ENCODE measurements at places on chromosomes 7 and 10.

GRCh38 chr7:24601600-24601999, 28.3 kb downstream of the PALS2 start:
- no peak for DNase-seq

- no peak for DNase-seq
Observed at GRCh38 chr7:94957061-94957460, 49.7 kb downstream of the PPP1R9A start.

DNA sequence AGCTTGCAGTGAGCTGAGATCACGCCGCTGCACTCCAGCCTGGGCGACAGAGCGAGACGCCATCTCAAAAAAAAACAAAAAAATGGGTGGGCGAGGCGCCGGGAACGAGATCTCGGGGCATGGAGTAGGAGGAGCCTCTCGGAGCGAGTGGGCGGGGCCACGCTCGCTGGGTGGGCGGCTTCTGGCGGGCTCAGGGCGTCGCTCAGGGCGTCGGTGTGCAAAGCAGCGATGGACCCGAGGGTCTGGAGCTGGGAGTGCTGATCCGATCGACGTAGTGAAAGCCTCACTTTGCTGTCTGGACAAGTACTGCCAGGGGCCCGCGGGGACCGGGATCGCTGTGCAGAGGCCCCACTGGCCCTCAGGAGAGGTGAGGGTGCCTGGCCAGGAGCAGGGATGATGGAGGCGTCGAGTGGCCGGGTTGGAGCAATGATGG, 22.6 kb upstream of the AMZ1 start:
- no peak for DNase-seq

DNA sequence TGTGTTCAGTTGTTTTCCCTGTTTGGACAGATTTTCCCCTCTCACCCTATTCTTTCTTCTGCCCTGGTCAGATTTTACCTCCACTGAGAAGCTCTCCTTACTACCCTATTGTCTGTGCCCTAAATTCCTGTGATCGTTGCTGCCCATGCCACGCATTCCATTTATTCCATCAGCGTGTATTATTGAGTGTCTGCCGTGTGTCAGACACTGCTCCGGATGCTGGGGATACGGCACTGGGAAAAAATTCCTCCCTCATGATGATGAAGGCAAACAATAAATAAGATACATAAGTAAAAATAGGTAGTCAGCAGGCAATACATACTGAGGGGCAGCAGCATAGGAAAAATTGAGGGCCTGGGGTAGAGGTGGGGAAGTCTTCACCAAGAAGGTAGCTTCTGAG, 86.8 kb downstream of the FANK1 start:
- DNase-seq, result no peak

- no peak for DNase-seq
Observed at GRCh38 chr7:82085116-82085515, 315.3 kb upstream of the HGF start.

- no peak for DNase-seq
Observed at GRCh38 chr7:41731493-41732435, 28.9 kb upstream of the INHBA start.

DNA sequence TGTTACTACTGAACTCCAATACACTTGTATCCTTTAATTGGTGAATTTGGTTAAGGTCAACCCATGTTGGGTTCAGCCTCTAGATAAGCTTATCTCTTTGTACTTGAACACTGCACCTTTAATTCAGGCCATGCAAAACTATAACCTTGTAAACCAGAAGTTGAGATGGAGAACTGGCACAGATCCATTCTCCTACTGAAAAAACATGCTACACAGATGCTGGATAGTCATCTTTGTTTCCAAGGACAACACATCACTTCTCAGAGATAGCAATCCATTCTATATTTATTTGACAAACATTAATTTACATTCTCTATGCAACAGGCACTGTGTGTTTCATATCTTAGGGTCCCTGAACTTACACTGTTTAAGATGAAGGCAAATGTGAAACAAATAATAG, 2.9 kb upstream of the CDK14 start:
- no peak for DNase-seq

- DNase-seq, result peak; percentile 11
Observed at GRCh38 chr7:6619961-6620360, 4.6 kb downstream of the ZNF853 start.

DNA sequence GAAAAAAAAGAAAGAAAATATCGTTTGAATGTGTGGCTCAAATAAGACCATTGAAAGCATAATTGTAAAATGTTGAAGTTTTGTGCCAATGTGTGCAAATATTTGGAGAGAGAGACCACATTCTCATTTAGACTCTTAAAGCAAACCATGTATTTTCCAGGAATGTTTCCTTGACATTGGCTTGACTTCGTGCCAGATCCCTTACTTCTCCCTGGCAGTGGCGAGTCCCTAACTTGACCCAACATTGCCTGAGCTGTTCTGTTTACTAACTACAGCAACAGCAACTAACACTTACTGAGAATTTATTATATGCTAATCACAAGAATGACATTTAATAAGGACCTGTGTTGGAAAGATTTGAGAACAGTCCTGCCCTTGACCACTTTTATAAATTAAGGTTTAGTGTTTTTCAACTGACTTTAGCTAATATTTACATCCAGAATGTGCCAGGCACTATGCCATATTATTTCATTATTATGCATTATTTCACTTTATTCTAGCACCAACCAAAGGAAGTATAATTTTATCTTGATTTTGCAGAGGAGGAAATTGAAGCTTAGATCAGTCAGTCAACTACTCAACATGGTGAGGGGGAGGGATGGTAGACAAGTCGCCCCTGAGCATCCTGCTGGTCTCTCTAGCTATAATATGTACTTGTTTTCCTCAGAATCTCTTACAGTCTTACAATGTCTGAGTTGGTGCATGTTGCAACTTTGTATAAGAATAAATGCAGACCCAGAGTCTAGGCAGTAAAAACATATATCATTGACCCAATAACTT, 29.7 kb downstream of the ZNF467 start:
- DNase-seq, result no peak

- no peak for DNase-seq
Observed at GRCh38 chr7:25671111-25671510, 442.8 kb upstream of the NPVF start.

DNA sequence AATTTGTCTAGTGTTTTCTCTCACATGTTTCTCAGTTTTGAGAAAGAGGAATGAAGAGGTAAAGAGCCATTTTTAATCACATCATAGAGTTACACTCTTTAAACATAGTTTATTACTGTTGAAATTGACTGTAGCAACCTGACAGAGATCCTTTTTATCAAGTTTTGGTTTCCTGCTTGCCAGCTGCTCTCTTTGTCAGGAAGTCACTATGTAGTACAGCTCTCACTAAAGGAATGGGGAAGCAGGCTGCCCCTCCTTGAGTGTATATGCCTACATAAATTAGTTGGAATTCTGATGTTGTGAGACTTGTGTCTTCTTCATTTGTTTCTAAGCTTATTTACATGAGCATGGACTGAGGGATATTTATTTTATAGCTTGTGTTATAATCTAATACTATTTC, 1274.0 kb upstream of the CELF2 start:
- no peak for DNase-seq

- DNase-seq, result no peak
Observed at GRCh38 chr10:5155951-5156350, 29.0 kb downstream of the AKR1C8 start.

- no peak for DNase-seq
Observed at GRCh38 chr10:120950051-120950561, 98.9 kb downstream of the WDR11 start.

- DNase-seq, result no peak
Observed at GRCh38 chr7:151210087-151210854, at the start of gene H2BK1. Gene H2BK1 (minus strand): TSS chr7:151210488. CDS start chr7:151210318, 170 bp downstream.

GRCh38 chr10:128575761-128576160, 449.5 kb upstream of the MKI67 start:
- no peak for DNase-seq

DNA sequence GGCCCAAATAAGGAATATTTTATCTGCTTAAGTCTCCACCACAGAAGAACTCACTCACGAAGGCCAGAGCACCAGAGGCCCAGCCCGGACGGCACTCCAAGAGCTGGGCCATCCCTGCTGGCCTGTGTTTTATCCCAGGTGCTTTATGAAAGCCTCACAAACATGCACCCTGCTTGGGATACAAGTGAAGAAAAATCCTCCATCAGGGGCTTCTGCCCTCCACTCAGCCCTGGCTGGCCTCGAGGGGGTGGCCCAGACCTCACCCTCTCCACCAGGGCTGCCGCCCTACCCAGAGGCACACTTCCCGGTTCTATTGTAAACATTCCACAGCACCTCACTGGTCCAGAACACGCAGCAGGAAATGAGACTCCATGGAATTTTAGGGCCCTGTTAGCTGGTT, 19.8 kb upstream of the DNAAF5 start:
- DNase-seq, result no peak

GRCh38 chr7:92133133-92133736, 1.0 kb downstream of the CYP51A1 start:
- no peak for DNase-seq

GRCh38 chr7:42414941-42415505, 178.0 kb upstream of the GLI3 start:
- no peak for DNase-seq

DNA sequence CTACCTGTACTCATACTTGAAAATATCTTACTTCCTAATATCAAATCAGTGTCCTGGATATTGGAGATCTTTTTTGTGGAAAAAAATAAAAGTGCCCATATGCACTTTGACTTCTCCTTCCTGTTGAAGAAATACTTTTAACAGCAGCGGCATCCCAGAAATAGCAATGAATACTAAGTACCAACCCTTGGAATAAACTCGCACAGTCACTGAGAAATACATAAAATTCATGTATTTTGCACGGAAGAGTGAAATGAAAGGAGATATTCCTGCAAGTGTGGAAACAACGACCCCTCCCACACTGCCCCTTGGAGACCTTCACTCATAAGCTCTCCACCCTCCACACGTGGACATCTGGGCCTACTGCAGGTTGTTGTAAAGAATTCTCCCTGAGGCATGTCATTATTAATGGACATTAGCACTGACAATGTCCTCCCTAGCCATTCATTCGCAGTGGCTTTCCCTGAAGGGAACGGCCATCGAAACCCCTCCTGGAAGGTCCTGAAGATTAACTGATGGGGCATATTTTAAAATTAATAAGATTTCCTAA, 407.6 kb upstream of the PFKP start:
- DNase-seq, result no peak

DNA sequence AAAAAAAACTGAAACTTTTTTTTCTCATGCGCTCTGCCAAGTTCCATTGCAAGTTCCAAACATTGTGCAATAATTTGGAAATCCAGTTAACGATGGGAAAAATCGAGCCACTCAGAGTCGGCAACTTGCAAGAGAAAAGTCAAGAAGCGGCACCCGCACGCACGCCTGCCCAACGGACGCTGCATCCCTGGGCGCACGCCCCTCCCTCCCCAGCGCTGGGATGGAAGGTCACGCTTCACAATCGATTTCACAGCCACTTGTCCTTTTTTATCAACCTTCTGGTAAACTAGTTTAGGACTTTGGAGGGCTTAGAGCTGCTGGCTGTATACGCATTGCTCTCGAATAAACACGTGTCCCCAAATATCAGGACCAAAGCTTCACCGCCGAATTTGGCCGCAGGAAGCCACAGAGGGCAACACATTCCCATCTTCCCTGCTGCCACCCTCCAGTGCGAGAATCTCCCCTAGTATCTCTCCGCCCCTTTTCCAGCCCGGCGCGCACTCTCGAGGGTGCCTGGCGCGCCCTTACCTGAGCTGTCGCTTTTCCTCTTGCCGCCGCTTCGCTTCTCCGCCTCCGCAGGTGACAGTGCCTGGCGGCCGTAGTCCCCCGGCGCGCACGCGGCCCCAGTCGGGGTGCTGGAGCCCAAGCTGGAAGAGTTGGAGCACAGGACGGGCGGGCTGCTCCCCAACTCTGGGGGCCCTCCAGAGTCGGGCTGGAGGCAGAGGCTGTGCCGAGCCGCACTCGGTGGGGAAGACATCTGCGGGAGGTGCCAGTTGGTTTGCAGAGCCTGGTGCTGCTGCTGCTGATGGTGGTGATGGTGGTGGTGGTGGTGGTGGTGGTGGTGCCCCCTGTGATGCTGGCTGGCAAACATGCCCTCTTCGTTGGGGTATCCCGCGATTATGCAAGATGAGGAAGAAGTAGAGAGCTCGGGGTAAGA, 857 bp downstream of the MEOX2 start:
- no peak for DNase-seq

- no peak for DNase-seq
Observed at GRCh38 chr10:43925793-43926192, 277.1 kb upstream of the ZNF32 start.

DNA sequence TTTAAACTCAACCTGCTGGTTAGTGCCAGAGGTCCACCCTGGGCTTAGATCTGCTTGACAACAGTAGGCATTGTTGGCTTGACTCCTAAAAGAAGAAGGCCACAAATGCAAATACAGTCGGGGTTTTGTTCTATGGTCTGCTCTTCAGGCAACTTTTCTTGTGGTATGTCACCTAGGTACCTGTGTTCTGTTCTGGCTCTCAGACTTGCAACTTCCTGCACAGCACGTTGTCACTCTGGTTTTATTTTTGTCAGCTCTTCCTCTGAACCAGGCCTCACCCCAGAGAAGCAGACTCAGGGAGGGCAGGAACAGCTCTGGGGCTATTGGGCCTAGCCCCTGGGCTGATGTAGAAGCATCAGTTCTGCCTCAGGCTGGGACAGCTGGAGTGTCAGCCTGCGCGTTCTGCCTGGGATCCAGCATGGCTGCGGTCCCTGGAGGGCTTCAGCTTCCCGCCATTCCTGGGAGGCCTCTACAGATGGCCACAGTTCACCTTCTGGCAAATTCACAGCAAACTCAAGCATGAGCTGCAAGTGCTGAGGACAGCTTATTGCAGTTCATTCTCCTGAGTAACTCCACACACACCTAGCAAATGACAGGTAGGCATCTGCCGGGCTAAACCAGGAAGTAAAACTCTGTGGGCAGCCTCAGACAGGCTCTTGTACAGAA, 11.0 kb upstream of the PDCD4 start:
- DNase-seq, result peak; percentile 80

DNA sequence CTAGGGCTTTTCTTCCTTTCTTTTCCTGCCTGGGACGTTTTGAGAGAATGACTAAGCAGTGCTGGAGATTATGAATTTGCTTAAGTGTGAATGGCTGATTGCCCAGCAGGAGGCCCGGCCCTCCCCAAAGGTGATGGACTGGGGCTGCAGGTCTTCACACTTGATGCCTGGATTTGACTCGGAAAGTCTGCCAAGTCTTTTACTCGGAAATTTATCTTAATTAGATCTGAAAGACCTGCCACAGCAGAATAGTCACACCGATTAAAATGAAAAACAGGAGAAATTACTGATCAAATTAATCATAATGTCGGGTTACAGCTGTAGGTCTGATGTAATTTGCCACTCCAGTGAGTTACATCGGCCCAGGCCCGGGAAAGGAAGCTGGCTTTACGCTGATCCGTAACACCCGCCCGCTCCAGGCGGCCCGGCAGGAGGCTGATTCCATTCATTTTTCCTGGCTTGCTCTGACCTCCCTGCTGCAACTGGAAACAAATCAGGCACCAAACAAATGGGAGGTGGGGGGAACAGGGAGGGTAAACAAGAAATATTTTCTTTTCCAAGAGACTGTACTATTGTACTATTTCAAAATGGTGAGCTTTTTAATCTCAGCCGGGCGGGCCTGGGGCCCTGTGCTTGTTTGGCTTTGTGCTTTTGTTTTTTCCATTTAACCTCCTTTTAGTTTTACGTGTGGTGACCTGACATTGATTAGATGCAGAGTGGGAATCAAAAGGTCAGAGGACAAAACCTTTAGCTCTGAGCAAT, 212.4 kb upstream of the YAE1 start:
- DNase-seq, result no peak
